Activated T-helper 1 cell treated with anti-CD3 and anti-CD28 coated beads, Interleukin-2, amount 50 U/mL, for 16 hours (primary cell): ENCODE measurements at places on chromosomes 12 and 14.

- DNase-seq: no peak
Observed at GRCh38 chr14:83356080-83356479, 1822.4 kb upstream of the SEL1L start.

DNA sequence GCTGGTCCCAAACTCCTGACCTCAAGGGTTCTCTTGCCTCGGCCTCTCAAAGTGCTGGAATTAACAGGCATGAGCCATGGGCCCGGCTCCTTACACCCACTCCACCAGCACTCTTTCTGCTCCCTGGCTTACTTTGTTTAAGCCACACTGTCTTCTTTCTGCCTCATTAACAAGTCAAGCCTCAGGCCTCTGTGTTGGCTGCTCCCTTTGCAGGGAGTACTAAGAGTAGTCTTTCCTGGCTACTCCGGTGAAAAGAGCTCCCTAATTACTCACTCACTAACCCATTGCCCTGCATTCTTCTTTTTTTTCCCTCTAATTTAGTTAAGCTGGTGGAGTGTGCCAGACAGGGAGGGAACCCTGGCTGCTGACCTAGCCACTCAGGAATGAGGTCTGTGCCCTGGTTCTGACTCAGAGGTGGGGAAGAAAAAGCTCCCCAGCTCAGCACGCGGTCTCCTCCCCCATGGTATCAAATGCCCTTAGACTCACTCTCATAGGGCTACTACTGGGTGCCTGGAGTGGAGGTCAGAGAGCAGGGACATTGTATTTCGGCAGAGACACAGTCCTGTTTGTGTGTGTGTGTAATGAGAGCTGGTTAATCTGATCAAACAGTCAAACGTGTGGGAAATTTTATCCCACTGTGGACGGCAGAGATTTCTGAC lies 19.8 kb downstream of the GALNT6 start:
- no peak for DNase-seq

- DNase-seq: no peak
Observed at GRCh38 chr14:93219103-93219726, 12.2 kb downstream of the UBR7 start.

DNA sequence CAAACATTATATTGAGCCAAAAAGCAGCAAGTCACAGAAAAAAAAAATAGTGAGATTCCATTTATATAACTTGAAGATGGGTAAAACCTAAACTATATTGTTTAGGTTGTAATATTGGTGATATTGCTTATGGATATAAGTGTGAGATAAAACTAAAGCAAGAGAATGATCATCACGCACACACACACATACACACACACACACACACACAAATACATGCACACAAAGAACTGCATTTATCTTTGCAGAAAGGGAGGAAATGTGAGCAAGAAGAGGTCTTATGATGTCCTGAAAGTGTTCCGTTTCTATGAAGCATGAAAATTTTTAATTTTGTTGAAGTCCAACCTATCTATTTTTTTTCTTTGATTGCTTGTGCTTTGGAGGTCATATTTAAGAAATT lies 16.4 kb upstream of the AMN1 start:
- DNase-seq: no peak

DNA sequence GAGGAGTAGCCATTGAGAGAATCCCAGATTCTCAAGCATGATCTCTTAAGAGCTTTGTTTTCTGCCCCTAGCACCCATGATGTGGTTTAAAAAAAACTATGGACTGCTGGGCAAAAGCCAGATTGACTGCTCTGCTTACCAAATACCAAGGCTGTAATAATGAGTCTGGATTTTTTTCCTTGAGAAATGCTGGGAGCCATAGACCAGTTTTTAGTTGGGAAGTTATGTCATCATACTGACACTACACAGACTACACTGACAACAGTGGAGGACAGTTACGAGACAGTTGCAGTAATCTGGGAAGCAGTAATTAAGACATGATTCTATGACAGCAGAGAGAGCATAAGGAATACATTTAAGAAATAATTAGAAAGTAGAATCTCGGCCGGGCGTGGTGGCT lies 35.8 kb downstream of the SPATA7 start:
- DNase-seq: no peak

DNA sequence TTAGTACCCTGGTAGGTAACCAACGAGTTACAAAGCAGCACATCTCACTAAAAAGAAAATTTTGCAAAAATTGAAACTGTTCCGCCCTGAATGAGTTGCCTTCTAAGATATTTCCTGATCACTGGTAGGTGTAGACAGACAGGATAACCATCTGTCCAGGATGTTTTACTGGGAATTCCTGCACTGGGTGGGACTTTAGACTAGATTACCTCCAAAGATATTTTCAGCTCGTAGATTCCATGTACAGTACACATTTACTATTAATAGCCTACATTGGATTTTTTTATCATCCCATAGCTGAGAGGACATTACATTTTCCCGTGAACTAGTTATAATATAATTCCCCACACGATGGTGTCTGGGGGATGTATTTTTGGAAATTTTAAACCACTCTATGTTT lies 139.6 kb downstream of the DYRK2 start:
- DNase-seq: no peak

DNA sequence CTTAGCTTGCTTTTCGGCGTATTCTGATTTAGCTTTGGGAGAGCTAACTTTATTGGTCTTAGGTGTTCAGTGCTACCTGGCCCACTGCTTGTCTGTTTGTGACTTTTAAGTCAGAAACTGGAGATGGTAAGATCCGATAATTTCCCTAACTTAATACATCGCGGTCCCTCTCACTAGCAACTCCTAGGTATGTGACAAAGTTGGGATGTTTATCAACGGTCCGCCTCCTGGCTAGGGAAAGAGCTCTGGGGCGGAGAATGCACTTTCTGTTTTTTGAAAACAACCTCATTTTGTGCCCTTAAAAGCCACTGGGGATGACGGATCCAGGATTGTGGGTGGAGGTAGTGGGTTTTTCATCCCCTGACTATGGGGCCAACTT lies 1.2 kb downstream of the CDKN1B start:
- DNase-seq: no peak

GRCh38 chr12:6333029-6333428 lies 8.8 kb downstream of the TNFRSF1A start:
- no peak for DNase-seq

- no peak for DNase-seq
Observed at GRCh38 chr14:36949371-36949770, 223.0 kb downstream of the SLC25A21 start.

- no peak for DNase-seq
Observed at GRCh38 chr12:96912943-96913342, 5.9 kb downstream of the NEDD1 start.

DNA sequence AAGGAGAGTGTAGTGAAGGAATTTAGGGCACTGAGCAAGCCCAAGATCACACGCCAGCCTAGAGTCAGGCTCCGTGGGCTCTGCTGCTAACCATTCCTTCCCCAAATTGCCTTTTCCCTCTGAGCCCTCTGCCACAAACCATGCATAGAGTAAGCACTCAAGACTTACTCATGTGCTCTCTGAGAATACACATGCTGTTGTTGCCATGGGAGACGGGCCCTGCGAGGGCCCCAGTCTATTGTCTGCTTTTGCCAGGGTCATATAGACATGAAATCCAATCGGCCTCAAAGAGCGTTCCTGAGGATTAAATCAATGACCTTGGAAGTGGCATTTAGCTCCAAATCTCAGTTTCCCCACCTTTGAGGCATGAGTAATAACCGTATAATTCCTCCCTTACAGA lies 48.7 kb upstream of the WSCD2 start:
- DNase-seq: no peak

DNA sequence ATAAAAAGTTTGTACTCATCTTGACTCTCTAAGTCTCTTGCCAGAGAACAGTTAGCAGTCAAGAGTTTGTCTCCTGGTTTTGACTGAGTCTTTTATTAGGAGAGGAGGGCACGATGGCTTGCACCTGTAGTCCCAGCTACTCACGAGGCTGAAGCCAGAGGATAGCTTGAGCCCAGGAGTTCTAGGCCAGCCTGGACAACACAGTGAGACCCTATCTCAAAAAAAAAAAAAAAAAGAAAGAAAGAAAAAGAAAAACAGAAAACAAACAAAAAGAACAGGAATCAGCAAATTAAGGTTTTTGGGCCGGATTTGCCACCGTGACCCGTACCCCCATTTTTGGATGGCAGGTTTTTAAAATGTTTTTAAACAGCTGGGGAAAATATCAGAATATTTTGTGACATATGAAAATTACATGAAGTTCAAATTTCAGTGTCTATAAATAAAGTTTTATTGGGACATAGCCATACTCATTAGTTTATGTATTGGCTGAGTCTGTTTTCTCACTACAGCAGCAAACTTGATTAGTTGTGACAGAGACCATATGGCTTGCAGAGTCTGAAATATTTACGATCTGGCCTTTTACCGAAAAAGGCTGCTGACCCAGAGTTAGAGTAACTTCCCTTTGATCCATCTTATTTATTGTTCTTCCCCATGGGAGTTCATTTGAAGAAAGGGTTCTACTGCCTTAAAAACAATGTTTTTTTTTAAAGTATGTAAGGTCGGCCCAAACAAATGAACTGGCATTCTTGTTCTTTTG lies 31.2 kb downstream of the VEZT start:
- DNase-seq: no peak

DNA sequence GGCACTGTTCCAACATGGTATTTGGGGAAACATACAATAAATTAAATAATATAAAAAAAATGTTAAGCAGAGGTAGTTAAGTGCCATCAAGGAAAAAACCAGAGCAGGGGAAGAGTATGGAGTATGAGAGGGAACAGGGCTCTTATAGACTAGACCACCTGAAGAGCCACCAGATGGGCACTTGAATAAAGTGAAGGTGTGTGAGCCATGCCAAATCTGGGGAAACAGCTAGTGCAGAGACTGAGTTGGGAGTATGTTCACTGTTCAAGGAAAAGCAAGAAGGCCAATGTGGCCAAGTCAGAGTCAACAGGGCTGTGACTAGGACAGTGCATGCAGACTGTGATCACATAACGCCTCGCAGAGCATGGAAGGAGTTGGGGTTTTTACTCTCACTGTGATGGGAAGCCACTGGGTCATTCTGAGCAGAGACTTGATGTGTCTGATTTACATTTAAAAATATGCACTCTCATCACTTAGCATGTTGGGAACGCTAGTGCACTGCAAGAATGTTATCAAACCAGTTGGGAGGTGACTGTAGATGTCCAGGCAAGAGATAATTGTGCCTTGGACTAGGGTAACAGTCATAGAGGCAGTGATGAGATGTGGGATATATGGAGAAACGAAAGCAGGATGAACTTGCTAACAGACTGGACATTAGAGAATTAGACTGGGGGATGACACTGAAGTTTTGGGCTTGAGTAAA lies 25.6 kb downstream of the NDUFA12 start:
- no peak for DNase-seq

- no peak for DNase-seq
Observed at GRCh38 chr12:89768586-89769482, 60.2 kb upstream of the ATP2B1 start.

- DNase-seq: no peak
Observed at GRCh38 chr12:27595231-27595642, 71.2 kb downstream of the PPFIBP1 start.

GRCh38 chr12:104502217-104502616 lies 45.5 kb downstream of the CHST11 start:
- DNase-seq: no peak

DNA sequence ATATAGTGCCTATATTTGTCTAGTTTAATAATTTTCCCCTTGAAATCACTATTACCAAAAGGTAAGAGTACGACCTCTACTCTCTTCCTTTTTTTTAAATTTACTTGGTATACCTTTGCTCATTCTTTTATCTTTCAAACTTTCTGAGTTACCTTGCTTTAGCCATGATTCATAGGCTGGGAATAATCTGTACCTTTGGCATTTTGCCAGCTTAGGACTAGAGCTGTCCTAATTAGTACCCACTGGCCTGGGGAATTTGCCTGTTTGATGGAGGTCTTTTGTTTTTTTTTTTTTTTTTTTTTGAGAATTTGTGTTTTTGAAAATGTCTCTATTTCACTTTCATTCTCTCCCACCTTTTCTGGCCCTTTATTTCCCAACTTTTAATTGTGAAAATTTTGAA lies 8.7 kb upstream of the SLC4A8 start:
- no peak for DNase-seq

DNA sequence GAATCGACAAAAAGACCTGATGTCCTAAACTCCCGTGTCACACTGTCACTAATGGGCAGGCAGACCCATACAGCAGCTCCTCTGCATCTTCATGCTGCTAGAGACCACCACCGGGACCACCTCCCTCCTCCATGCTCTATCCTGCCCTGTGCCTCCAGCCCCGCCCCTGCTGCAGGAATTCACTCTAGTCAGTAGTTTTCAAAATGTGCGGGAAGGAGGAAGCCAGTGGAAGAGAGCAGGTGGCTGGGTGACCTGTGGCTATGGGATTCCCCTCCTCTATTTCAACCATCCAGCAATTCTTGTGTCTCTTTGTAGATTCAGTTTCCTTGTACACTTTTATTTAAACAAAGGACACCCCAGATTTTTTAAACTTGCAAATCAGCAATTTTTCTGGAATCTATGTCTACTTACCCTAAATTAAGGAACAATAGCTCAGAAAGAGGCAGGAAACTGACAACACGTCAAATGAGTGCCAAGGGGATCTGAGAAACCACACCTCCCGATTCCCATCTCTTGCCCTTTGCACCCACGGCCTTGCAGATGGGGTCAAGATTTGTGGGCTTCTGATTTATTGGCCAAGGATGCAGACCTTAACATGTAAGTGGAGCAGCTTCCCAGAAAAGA lies 20.4 kb upstream of the MAP1LC3B2 start:
- no peak for DNase-seq

DNA sequence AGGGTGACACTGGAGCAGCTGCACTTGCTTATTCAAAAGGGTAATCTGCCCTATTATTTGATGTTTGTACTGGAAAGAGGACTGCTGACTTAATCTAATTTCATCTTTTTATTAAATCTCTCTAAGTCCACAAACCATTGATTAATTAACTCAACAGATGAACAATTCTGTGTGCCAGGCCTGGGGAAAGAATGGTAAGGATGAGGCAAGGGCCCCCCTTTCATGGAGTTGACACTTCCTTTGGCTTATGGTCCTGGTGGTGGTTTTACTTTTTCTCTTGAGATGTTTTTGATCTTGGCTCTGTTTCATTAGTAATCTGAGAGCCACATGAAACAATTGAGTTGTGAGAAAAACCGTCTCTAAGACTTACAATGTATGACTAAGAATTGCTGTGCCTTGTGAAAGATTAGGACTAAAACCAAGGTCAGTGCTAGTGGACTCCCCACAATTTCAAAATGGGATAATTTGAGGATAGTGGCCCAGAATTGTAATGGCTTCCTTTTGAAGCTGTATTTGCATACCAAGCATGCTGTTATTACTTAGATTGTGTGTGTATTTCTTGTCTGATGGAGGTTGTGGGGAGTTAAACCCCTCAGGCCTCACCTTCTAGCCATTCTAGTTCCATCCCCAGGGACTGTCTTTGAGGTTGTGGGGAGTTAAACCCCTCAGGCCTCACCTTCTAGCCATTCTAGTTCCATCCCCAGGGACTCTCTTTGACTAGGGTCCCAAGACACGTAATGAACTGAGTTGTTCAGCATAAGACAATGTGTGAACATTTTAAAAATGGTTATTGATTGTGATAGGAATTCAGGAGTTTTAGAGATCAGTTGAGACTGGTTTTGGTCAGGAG lies 52.5 kb upstream of the EVL start:
- no peak for DNase-seq

- peak; percentile 30 for DNase-seq
Observed at GRCh38 chr12:56119361-56119796, 1.3 kb downstream of the ZC3H10 start.
